ENCODE measurements at places on chromosomes 7 and 10.

- DNase-seq = no peak
Observed at GRCh38 chr7:41873741-41874140, 170.9 kb upstream of the INHBA start.

DNA sequence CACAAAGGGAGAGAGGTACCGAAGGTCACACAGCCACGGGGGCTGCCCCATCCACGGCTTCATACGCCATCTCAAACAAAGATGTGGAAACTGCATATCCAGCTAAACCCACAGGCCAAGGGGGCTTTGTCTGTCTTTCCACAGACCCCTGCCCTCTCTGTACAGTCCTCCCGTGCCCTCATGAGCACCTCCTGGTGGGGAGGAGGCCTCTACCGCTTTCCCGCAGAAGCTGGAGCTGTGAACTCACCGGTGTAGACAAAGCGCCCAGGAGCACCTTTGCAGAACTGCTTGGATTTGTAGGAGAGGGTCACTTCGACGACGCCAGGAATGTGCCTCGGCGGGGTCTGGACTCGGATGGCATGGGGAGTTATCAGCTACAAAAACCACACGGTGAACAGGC is 97.2 kb downstream of the EBF3 start:
- no peak for DNase-seq

DNA sequence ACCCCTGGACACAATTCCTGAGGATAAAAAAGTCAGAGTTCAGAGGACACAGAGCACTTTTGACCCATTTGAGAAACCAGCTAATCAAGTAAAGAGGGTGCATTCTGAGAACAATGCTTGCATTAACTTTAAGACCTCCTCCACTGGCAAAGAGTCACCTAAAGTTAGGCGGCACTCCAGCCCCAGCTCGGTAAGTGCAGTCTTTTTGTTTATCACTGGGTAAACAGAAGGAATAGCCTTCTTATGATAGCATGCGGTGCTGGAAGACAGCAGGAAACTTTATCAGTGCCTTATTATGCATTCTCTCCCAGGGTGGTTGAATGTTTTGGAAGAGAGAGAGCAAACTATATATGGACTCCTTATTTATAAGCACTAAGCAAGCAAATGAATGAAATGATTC is 130.5 kb downstream of the CDK14 start:
- no peak for DNase-seq

DNA sequence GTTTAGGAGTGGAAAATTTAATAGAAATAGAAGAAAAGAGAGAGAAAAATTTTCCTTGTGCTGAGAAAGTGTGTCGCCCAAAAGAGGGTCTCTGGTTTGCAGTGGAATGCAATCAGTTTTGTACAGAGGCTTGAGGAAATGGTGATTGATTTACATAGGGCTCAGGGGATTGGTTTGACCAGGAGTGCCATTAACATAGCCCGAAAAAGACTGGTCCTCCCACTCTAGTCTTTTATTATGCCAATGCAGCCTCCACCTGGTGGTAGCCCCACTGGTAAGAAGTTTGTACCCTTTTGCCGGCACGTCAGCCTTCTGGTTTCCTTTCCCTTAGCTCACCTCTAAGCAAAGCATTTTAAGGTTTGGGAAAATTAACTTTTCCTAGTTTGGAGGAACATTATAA is 885.3 kb downstream of the XPNPEP1 start:
- no peak for DNase-seq

GRCh38 chr7:32942415-32943251 is 14.6 kb upstream of the FKBP9 start:
- DNase-seq = peak; percentile 31

- no peak for DNase-seq
Observed at GRCh38 chr10:7092603-7093002, 318.2 kb downstream of the SFMBT2 start.

DNA sequence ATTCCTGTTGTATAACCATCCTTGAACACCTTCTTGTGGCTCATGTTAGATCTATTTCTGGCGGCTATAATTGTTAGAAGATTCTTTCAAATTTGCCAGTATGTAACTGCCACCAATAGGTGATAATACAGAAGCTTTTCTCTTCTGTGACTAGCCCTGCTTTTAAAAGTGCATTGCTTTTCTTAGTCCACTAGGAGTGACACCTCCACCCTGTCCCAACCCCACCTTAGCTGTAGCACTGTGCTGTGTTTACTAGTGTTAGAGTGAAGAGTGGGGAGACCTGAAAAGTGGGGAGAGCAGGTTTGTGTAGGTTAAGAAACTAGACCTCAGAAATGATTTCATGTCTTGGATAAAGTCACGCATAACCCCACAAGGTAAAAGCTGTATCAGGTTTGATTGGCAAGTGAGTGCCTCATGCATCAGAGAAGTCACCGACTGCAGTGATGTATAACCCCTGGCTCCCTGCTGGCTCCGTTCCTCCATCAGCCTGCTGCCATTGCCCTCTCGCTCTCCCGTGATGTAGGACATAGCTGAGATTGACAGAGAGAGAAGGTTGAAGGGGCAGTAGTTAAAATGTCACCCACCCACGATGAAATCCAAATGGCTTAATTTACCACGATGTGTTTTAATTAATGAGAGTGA is 12.5 kb downstream of the NPVF start:
- no peak for DNase-seq

DNA sequence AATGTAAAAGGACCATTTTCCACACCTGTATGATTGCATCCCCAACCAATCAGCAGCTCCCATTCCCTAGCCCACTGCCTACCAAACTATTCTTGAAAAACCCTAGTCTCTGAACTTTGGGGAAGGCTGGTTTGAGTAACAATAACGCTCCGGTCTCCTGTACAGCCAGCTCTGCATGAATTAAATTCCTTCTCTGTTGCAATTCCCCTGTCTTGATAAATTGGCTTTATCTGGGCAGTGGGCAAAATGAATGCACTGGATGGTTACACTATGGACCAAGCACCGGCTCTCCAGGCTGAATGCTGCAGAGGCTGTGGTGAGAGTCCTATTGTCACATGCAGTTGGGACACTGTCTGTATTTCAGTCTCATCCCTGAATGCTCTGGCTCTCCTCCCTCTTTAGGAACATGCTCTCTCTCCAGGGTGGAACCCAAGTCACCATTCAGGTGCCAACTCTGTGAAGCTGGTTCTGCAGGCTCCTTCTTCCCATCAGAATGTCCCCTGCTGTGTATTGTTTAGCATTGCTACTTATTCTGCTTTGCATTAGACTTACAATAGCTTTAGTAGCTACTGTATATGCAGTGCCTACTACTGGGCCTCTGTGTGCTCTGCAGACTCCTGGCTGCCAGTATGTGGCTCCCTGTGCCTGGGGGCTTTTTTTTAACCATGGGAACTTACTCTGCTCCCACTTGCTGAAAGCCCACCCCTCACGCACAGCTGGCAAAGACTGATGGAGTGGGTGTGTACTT is 6.9 kb downstream of the CCL24 start:
- DNase-seq = no peak

- DNase-seq = no peak
Observed at GRCh38 chr10:119588071-119588470, 8.7 kb downstream of the TIAL1 start.

DNA sequence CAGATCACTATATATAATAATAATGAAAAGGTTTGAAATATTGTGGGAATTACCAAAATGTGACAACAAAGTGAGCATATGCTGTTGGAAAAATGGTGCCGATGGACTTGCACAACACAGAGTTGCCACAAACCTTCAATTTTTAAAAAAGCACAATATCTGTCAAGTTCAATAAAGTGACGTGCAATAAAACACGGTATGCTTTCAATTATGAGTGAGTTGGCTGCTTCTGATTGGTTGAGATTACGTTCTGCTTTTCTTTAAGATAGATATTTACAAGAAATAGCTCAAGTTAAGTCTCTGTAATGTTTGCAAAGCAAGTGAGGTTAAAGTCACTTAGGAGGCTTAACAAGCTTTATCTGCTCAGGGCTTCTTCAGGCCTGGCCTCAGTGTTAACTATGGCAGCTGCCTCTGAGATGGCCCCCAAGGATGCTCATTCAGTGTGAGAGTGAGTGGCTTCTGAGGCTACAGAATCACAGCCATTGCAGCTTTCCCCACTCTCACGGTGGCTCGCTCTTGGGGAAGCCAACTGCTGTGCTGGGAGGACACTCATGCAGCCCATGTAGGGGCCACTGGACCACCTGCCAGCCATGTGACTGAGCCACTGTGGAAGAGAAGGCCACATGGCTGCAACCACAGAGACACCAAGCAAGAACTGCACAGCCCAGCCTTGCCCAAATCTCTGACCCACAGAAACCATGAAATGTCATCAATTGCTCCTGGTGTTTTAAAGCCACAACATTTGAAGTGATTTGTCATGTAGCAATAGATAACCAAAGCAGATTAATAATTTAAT is 78.3 kb upstream of the TMEM72 start:
- no peak for DNase-seq
